ENCODE measurements at places on chromosomes 11 and 22.

- no peak for DNase-seq
These were observed 902 bp downstream of the MUS81 start for GRCh38 chr11:65861165-65861505.

GRCh38 chr11:130679247-130679646 is 230.8 kb downstream of the ADAMTS15 start:
- no peak for DNase-seq

- DNase-seq = no peak
These were observed 70.2 kb downstream of the NOX4 start for GRCh38 chr11:89420981-89421380.

DNA sequence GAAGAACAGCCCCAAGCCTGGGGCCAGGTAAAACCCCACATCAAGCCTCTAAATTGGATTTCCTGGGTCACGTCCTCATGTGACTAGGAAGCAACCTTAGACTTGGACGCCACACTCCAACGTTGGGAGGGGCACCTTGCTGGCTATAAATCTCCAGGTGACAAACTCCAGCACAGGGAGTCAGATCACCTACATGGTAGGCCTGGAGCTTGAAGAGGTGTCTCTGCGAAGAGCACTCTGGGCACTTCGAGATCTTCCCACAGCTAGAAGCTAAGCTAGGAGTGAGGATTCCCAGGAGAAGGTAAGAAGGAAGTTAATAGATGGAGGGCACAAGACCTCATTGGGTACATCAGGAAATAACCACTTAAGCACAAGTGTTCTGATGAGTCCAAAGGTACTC is 77.1 kb upstream of the GNAZ start:
- no peak for DNase-seq

- no peak for DNase-seq
These were observed 67.7 kb downstream of the APOL5 start for GRCh38 chr22:35785181-35785923.

DNA sequence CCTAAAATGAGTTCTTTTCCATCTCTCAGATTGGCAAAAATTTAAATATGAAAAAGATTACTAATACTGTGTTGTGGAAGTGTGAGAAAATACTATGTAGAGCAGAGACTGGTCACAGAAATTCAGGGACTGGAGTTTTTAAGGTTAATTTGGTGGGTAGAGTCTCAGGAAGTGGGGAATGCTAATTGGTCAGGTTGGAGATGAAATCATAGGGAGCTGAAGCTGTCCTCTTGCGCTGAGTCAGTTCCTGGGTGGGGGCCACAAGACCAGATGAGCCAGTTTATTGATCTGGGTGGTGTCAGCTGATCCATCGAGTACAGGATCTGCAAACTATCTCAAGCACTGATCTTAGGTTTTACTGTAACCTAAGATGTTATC is 29.4 kb upstream of the TMEM86A start:
- DNase-seq = no peak

DNA sequence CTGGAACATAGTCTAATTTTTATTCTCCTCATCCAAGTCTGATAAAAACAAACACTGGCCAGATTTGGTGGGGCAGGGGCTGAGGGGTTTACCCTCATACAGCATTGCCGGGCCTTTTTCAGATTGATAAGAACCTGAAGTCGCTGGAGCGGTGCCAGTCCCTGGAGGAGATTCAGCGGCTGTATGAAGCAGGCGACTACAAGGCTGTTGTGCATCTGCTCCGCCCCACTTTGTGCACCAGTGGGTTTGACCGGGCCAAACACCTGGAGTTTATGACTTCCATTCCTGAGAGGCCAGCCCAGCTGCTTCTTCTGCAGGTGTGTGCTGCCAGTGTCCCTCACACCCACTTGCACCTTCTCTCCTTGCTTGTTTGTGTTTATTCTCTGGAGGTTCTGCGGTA is 55.8 kb downstream of the CABIN1 start:
- DNase-seq = no peak

GRCh38 chr11:57287884-57288283 is 36.9 kb downstream of the TNKS1BP1 start:
- DNase-seq = no peak

GRCh38 chr11:57604296-57605027 is 7.0 kb downstream of the SERPING1 start:
- DNase-seq = no peak

DNA sequence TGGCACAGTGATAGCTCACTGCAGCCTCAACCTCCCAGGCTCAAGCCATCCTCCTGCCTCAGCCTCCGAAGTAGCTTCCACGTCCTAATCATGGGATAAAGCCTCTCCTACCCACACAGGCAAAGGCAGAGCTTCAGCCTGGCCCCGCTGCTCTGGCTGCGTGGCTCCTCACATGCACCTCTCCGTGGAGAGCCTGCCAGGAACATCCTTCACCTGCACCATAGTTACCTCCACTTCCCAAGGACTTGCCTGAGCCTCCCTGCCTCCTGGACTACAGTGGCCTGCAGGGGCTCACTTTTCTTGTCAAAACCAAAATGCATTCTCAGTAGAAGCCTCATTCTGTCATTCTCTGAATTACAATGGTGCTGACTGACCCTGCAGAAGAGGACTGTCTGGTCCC is 6.5 kb downstream of the C11orf16 start:
- no peak for DNase-seq

- no peak for DNase-seq
These were observed 1021.4 kb upstream of the TENM4 start for GRCh38 chr11:80462211-80462610.

DNA sequence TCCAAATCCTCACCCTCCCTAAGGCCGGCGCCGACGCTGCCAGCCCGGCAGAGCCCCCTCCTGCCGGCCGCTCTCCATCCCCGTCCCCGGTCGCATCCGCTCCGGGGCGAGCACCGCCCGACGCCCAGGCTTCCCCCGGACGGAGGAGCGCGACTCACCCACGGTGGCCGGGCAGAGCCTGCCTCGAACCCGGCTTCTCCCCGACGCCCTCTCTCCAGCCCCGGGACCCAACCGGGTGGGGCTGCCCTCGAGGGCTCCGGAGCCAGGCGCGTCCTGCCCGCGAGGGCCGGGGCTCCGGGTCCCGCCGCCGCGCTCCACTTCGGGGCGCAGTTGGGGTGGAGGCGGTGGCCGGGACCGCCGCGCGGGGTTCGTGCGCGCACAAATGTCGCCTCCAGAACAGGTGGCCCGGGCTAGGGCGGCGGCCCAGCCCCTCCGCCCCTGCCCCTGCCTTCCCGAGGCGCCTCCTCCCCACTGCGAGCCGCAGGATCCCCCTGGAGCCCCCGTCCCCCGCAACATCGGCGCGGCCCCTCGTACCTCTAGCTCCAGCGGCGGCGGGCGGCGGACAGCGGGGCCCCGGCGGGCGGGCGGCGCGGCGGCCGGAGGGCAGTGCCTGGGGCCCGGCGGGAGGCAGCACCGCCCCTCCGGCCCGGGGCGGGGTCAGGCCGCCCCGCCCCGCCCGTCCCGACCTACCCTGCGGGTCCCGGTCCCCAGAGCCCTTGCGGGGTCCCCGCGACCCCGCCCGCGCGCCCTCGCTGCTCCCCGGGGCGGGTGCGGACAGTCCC is at the start of gene A4GALT:
Gene A4GALT, minus strand, starts transcription at position 608 of the 782 bp plus-strand sequence. CDS start 26,919 bp downstream, outside the sequence.
- DNase-seq = no peak

DNA sequence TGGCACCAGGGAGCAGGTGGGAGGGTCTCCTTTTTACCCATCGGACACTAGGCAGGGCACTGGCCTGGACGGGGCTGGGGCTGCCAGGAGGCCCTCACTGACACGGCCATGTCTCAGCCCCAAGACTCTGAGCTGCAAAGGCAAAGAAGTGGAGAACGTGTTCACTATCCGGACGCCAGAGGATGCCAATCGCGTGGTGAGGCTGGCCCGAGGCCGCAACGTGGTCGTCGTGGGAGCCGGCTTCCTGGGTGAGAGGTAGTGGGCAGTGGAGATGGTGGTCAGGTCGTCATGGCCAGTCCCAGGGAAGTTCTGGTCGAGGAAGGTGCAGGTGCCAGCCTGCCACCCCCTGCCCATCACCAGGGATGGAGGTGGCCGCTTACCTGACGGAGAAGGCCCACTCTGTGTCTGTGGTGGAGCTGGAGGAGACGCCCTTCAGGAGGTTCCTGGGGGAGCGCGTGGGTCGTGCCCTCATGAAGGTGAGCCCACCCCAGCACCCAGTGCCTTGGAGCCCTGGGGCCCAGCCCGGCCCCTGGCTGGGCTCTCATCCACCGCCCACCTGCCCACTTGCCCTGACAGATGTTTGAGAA is 5.7 kb upstream of the LZTR1 start:
- no peak for DNase-seq

GRCh38 chr22:20628081-20628939 is 120.9 kb downstream of the MED15 start:
- no peak for DNase-seq

GRCh38 chr22:42716221-42716620 is 4.4 kb downstream of the A4GALT start:
- DNase-seq = no peak

DNA sequence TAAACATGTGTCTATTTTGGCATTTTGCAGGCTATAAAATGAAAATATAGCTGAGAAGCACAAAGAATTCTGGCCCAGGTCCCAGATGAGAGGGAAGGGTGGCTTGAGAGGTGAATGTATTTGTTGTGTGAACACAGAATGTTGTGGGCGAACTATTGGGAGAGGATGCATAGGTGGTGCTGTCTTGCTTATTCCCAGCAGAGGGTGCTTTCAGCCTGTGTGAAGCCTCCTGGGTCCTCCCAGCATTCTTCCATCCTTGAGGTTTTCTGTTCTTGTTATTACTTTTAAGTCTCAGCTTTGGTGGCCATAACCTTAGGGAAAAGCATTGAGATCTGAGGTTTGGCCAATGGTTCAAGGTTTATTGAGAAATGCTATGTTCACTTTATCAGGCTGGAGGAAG is 108.7 kb upstream of the SNX19 start:
- DNase-seq = no peak

All from CD4-positive, alpha-beta T cell treated with Interferon gamma for 1 hour (primary cell).